ENCODE measurements at places on chromosomes 7 and 10.

DNA sequence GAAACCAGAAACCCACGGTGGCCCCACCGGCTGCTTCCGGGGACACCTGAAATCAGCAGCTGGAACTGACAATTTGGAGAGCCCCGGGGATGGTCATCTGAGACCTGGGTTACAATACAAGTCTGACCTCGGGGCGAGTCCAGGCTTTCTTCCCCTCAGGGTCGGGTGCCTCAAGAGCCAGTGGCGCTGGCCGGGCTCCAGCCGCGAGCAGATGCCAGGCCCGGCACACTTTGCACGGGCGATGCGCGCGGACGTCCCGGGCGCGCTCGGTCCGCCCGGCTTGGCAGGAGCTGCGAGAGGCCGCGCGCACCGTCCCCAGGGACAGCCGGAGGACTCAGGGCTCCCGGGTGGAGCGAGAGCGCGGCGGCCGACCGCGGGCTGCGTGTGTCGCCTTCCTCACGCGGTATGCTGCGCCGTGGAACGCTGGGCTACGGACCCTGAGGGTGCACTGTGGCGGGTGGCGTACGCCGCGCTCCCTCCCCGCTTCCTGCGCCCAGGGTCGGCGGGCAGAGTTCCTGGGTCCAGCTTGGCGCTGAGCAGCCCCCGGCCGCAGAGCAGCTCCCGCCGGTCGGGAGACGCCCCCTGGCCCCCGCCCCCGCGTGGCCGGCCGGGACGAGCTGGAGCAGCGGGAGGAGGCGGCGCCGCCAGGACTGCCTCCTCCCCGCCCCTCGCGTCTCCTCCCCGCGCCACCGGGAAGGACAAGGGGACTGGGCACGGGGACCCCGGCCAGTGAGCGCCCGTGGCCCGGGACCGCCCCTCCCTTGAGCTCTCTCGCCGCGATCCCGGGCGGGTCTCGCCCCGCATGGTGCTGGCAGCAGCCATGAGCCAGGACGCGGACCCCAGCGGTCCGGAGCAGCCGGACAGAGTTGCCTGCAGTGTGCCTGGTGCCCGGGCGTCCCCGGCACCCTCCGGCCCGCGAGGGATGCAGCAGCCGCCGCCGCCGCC lies at the start of gene RBM20:
Gene RBM20, plus strand, starts transcription at position 684 of the 945 bp plus-strand sequence. Its CDS starts 119 bp downstream, at position 803.
- DNase-seq: no peak

GRCh38 chr10:64636461-64636860 lies 1115.3 kb downstream of the REEP3 start:
- DNase-seq: no peak

DNA sequence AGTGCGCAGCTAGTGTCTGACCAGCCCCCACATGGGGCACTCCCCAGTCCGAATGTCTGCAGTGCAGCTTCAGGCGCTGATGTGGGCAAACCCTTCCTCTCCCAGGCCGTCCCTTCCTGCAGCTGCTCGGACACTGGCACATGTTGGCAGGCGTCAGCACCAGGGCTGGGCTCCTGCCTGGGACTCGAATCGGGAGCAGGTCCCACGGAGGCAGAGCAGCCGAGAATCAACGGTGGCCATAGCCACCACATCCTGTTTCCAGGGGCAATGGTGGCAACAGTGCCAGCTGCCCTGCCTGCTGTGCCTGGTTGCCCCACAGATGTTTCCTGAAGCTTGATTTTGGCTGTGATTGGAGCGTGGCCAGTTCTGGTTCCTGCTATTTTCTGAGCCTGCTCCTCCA lies 65.8 kb downstream of the MGMT start:
- DNase-seq: no peak

- DNase-seq: no peak
Observed at GRCh38 chr10:110524179-110524858, 26.6 kb downstream of the DUSP5 start.

DNA sequence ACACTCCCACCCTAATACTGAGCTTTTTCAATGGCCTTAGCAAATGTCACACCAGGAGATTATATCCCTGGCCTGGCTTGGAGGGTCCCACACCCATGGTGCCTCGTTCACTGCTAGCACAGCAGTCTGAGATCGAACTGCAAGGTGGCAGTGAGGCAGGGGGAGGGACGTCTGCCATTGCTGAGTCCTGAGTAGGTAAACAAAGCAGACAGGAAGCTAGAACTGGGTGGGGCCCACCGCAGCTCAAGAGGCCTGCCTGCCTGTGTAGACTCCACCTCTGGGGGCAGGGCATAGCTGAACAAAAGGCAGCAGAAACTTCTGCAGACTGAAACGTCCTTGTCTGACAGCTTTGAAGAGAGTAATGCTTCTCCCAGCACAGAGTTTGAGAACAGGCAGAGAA lies 338.9 kb upstream of the MBL2 start:
- no peak for DNase-seq

- no peak for DNase-seq
Observed at GRCh38 chr10:107689323-107689722, 524.8 kb upstream of the SORCS1 start.

- no peak for DNase-seq
Observed at GRCh38 chr10:11878776-11879175, 55.6 kb downstream of the PROSER2 start.

DNA sequence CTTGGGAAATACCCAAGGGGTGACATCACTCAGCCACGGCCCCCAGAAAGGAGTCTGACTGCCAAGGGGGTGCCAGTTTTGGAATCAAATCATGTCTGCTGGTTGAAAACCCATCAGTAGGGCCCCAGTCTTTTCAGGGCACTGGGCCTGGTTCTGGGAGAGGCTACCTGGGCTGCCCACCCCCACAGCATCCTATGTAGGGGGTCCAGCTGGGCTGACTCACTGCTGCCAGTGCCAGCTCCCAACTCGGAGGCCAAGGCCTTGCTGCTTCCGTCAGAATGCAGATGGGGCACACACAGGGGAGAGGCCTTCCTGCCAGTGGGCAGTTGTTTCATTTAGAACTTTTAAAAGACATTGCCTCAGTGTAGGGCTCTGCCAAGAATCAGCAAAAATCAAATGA lies 39.5 kb upstream of the DMBT1 start:
- no peak for DNase-seq
